ENCODE measurements at places on chromosomes 3 and 15.

DNA sequence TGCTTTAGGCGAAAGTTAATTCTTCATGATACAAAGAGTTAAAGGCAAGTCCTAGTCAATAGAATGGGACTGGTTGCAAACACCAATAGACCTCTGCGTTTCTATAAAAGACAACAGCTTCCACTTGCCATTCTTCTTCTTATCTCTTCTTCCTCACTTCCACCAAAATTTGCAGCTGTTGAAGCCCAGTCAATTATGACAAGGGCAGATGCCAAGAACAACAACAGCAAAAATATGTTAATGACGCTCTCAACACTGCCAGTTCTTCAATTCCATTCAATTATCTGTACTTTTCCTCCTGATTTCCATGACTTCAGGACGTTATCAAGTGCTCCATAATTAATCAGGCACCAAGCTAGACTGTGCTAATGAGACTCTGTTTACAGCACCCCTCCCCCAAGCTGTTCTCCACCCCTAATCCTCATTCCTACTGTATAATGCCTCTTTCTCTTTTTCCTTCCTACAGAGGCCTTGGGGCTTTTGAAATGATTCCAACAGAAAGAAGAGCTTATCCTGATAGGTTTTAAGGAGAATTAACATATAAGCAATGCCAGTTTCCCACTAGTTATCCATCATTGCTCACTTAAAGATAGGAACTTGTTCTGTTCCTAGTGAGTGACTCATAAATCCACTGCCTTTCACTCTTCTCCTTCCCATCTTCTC lies 1160.5 kb downstream of the IGSF11 start:
- peak; percentile 26 for DNase-seq
- H3K4me3 ChIP-seq, result no peak overlapping the region
- no peaks in the 10 kb centered on the region for H3K36me3 ChIP-seq
- peaks cover 2% of the 10 kb centered on the region for H3K4me1 ChIP-seq

- H3K27ac ChIP-seq, result no peak overlapping the region
- H3K36me3 ChIP-seq, result no peaks in the 10 kb centered on the region
- H3K27me3 ChIP-seq, result no peaks in the 10 kb centered on the region
Observed at GRCh38 chr3:156610154-156610553, 55.2 kb upstream of the SSR3 start.

GRCh38 chr3:45564172-45564571 lies 30.4 kb upstream of the LIMD1 start:
- no peaks in the 10 kb centered on the region for H3K36me3 ChIP-seq
- H3K4me3 ChIP-seq, result no peak overlapping the region
- no peaks in the 10 kb centered on the region for H3K4me1 ChIP-seq
- DNase-seq, result no peak
- H3K27ac ChIP-seq, result no peak overlapping the region

GRCh38 chr15:43128980-43129335 lies 4.4 kb upstream of the TMEM62 start:
- H3K4me3 ChIP-seq, result no peak overlapping the region
- H3K27ac ChIP-seq, result no peak overlapping the region
- no peaks in the 10 kb centered on the region for H3K27me3 ChIP-seq
- H3K36me3 ChIP-seq, result no peaks in the 10 kb centered on the region
- H3K4me1 ChIP-seq, result peaks cover 13% of the 10 kb centered on the region

DNA sequence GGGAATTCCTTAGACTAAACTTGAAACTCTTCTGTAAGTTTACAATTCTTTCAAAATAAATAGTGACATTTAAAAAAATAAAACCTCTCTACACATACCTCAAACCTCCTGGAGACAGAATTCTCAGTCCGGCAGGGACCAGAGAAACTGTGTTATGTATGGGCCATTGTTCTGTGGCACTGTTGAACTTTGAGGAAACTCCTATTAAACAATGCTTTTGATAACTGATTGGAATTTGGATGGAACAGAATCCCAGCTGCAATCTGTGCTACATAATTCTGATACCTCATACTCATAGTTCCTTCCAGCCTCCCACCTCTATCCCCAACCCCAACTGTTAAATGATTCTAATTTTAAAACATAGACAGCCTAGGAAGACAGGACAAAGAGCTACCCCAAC lies 85.0 kb downstream of the TM4SF4 start:
- no peak overlapping the region for H3K27ac ChIP-seq
- no peak overlapping the region for H3K4me3 ChIP-seq
- H3K4me1 ChIP-seq, result peaks cover 9% of the 10 kb centered on the region
- peaks cover 32% of the 10 kb centered on the region for H3K36me3 ChIP-seq
- DNase-seq, result no peak

Data from mesenchymal stem cell (in vitro differentiated cells and primary cell).